ENCODE measurements at places on chromosomes 2 and 18.

- DNase-seq: no peak
Measured at GRCh38 chr2:65277791-65278483, 50.3 kb downstream of the ACTR2 start.

DNA sequence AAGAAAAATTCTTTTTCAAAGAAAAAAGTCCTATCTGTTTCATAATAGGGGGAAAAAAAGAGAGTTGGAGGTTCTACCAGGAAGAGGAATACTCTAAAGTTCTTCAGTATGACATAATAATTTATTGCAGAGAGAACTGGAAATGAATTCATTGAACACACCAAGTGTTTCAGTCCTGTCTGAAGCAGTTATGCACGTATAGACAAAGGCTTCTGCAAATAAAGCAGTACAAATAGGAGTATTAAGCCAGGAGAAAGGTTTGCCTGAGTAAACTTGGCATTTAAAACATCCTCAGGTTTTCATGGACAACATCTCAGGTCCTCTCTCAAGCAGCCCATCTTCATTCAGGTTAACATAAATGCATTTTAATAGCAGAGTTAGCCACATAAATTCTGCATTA lies 141.6 kb downstream of the CCDC148 start:
- no peak for DNase-seq

DNA sequence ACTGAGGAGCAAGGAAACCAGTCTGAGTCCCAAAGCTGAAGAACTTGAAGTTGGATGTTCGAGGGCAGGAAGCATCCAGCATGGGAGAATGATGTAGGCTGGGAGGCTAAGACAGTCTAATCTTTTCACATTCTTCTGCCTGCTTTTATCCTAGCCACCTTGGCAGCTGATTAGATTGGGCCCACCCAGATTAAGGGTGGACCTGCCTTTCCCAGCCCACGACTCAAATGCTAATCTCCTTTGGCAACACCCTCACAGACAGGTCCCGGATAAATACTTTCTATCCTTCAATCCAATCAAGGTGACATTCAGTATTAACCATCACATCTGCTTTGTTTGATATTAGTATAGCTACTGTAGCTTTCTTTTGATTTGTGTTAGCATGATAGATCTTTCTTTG lies 27.1 kb downstream of the VRK2 start:
- no peak for DNase-seq

GRCh38 chr2:2245500-2245899 lies 85.6 kb downstream of the MYT1L start:
- no peak for DNase-seq

DNA sequence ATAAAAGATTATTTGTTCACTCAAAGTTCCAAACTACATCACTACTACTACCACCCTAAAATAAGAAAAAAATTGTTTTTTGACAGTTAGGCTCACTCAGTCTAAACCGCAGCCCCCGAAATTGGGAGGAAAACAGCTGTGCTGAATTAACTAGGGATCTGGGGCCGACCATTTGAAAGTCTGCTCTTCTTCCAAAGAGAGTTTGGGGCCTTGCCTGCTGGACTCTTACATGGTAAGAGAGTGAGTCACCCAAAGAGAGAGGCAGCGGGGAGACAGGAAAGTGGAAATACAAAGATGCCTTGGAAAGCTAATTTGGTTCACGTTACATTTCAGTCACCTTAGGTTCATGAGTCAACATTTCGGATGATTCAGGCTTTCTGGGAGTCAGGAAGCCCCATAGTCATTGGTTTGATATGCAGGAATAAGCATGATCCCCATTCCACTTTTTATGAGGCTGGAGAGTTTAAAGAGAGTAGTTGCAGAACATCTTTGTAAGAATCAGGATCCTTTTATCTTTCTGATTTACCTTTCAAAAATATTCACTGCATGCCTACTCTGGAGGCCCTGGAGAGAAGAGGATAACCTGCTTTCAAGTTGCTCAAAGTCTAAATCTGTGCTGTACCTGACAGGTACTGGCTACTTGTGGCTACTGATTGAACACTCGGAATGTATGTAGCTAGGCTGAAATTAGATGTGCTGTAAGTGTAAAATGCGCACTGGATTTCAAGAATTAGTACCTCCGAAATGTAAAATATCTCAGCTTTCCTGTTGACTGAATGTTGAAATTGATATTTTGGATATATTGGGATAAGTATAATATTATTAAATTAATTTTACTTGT lies 995 bp upstream of the RTN4 start:
- DNase-seq: peak; percentile 11

- DNase-seq: no peak
Measured at GRCh38 chr2:160397530-160397865, 96.1 kb downstream of the RBMS1 start.

GRCh38 chr2:64515086-64515485 lies 9.0 kb upstream of the AFTPH start:
- DNase-seq: no peak

GRCh38 chr2:96427917-96428316 lies 77.2 kb downstream of the NEURL3 start:
- DNase-seq: no peak

- DNase-seq: no peak
Measured at GRCh38 chr18:57965246-57965645, 78.8 kb upstream of the NEDD4L start.
